ENCODE measurements at places on chromosomes 2 and 18.

GRCh38 chr2:154452906-154453493 lies 245.5 kb upstream of the KCNJ3 start:
- DNase-seq, result no peak

DNA sequence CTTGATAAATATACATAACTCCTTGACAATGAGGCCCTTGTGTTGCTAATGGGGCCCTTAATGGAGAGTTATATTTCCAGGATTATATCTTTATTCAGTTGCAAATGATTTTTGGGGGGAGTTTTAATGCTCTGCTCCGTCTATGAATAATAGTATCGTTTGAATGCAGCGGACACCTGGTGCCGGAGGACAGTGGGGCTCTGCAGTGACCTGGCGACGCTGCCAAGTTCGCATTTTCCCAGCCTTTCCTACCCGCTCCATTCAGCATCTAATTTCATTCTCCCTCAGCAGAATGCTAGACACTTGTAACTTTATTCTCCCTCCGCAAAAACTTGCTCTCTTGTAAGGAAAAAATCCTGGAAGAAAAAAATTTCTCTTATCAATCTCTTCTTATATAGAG lies 257.6 kb upstream of the SALL3 start:
- peak; percentile 37 for DNase-seq

DNA sequence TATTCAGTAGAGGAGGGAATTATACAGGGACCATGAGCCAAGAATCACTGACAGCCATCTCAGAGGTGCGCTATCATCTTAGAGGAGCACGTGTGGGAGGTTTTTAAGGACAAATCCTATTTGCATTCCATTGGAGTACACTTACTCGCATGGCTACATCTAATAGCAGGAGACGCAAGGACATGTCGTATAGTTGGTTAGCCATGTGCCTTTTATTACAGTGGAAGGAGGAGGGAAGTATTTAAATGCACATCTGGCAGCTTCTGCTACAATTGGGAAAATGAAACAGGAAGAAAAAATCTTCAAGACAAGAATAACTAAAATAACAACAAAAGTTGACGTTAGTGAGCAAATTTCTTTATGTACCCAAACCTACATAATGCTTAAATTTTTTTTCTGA lies 86.5 kb upstream of the UGP2 start:
- no peak for DNase-seq

GRCh38 chr2:220708366-220708765 lies 863.7 kb downstream of the EPHA4 start:
- no peak for DNase-seq

DNA sequence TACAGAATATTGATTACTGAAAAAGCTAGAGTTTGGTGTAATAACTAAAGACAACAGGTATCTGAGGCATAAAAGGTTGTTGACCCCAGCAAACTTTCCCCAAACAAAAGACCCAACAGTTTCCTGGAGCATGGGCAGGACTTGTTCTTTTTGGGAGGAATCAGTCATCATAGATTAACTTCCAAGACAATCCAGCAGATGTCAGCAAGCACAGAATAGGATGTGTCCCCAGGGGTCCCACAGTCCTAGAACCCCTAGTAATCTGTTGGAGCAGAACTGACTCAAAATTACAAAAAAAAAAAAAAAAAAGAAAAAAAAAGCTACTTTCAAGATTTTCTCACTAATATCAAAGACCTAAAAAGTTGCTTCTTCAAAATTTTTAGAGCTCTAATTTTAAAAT lies 564.7 kb upstream of the SLC39A10 start:
- no peak for DNase-seq

DNA sequence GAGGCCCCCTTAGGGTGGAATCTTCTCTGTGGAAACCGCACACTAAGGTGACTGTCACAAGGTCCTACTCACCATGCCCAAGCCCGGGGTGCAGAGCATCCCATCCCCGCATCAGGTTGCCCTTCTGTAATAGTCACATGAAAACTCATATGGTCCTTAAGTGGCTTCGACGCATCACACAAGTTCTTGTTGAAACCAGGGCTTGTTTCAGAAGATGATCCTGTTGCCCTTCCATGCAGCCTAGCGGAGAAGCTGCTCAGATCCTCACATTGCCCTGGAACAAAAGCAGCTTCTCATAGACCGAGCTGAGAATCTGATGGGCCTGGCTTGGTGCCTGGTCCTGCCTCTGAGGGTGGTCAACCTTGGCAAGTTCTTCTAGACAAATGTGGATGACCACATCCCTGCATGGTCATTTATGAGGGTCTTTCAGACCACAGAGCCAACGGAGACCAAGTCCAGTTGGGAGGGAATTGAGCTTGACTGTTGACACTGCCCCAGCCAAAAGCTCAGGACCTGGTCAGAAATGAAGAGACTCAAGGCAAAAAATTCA lies 54.1 kb downstream of the PDCL3 start:
- DNase-seq, result no peak

DNA sequence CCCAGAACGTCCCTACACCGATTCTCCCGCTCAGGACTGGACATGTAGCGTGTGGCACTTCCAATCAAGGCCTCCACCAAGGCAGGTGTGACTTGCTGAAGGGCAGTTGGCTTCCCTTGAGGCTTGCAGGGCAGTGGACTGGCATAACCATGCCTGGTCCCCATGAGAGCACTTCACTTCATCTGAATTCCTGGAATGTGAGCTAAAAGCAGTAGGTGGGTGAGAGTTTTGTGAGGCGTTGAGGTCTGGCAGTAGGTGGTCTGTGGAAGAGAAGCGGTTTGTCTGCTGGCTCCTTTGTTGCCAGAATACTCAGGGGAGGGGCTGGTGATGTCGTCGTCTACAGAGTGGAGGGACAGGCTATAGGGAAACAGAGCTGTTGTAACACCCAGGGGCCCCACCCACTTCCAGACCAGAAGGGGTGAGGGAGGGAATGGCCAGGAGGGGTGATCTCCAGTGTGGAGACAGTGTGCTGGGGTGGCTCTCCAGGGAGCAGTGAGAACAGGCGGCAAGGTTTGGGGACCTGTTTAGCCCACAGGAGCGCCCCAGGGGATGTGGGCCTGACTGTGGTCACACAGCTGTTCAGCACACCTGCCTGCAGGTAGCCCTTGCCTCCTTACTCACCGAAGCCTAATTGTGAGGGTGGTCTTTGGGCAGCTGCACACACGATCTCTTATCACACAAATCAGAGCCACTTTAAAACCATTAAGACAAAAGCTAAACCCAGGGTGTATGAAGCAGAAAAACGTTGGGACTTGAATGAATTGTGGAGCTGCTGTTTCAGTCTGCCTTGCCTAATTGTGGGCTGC lies 21.5 kb upstream of the ALKAL2 start:
- no peak for DNase-seq

- no peak for DNase-seq
Observed at GRCh38 chr2:181846399-181847197, 44.9 kb upstream of the ITPRID2 start.

GRCh38 chr2:96509847-96510230 lies 4.7 kb upstream of the NEURL3 start:
- no peak for DNase-seq

GRCh38 chr2:112709703-112710102 lies 11.1 kb upstream of the NT5DC4 start:
- no peak for DNase-seq
